ENCODE measurements at places on chromosomes 3 and 15.

GRCh38 chr3:3906171-3906570, 106.9 kb downstream of the LRRN1 start:
- no peak for DNase-seq

DNA sequence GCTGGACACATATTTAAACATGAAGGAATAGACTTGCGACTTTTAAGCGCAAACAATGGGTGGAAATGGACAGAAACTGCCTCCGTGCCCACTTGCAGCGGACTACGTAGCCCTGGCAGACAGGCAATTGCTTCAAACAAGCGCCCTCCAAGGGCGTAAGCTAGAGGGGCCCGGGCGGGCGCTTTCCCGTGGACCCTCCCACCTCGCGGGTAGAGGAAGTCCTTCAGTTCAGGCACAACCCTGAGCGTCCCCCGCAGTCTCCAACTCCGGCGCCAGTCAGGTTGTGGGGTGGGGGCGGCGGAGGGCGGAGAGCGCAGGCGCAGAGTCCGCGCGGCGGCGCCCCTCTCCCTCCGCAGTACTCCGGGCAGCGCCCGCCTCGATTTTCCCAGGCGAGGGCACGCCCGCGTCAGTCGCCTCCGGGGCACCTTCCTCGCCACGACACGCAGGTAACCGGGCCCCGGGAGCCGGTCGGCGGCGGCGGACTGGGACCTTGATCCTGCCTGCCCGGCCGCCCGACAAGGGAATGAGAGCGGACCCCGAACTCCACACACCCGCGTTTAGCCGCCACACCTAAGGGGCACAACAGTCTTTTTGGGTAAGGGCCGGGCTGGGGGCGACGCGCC, at the start of gene SLC35G2:
SLC35G2 (plus strand) TSS at position 358 of the 623 bp plus-strand sequence. CDS start 35,335 bp downstream, outside the sequence.
- peak; percentile 44 for DNase-seq

DNA sequence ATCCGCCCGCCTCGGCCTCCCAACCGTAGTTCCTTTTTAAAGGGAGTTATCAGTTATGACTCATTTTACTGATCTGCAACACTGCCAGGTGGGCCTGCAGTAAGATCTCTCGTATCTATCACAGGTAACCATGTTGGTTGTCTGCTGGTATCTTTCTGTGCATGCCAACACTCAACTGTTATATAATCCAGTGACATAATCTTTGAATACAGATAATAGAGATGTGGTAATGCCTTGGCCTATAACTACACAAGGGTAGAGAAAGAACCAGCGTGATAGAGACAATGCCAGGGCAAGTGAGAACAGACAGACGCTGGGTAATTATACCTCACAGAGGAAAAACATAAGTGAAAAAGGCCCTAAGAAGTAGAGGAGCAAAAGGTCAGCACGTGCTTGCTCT, 11.0 kb upstream of the ARPP19 start:
- DNase-seq, result no peak

DNA sequence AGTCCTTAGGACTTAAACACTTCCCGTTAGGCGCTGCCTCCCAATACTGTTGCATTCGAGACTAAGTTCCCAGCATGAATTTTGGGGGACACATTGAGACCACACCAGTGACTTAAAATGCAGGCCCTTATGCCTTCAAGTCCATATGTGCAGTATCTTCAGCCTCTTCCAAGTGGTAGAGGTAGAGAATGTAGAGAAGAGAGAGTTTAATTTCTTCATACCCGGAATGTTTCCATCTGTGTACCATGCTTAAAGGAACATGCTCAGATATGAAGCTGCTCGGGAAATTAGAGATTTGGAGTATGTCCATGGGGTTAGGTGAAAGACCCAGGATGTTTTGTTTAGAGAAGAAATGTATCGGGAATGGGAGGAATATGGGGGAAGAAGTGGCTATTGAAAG, 12.6 kb downstream of the DUT start:
- DNase-seq, result no peak

DNA sequence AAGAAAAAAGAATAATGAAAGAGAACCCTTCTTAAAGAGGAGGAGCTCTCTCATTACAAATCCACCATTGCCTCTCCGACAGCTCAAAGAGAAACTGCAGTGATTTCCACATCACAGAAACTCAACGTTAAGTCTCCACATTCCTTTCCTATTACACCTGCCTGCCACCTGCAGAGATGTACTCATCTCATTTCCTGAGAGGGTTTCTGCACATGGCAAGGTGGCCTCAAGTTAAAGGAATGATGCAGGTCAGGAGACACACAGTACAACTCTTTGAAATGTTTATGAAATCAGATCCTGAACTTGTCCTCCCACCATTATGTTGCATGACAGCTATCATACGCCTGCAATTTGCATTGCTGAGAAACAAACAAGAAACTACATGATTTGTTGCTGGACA, 458.4 kb upstream of the ADAMTS9 start:
- DNase-seq, result peak; percentile 92

DNA sequence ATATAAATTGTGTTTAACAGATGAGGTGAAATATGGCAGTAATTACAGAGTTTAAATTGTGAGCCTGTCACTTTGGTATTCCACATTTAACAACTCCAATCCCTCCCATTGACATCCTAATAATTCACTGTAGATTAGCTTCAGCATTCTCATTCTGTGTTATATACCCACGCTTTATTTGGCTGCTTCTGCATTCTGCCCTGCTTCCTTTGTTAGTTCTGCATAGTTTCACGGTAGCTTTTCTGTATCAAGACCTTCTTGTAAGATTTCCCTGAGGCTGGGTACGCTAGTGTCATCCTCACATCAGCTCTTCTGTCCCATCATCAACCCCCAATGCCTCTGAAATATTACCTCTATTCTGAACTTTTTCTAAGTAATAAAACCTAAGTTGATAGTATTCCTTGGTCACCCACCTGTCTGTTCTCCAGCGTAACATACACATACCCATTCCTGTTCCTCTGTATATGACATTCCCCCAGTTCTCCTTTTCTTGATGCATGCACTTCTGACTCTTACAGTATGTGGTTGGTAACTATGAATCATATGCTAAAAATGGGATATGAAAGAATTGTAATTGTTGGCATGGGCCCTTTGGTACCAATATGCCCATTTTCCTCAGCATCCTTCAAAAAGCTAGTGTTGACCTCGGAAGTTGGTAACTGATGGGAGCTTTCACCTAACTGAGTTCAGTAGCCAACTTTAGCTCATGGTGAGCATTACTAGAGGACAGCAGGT, 171.2 kb downstream of the KLHL25 start:
- no peak for DNase-seq

GRCh38 chr3:42012935-42013690, 51.2 kb upstream of the ULK4 start:
- peak; percentile 65 for DNase-seq

- peak; percentile 73 for DNase-seq
These were observed 42.9 kb downstream of the PLCH1 start for GRCh38 chr3:155701882-155702465.

DNA sequence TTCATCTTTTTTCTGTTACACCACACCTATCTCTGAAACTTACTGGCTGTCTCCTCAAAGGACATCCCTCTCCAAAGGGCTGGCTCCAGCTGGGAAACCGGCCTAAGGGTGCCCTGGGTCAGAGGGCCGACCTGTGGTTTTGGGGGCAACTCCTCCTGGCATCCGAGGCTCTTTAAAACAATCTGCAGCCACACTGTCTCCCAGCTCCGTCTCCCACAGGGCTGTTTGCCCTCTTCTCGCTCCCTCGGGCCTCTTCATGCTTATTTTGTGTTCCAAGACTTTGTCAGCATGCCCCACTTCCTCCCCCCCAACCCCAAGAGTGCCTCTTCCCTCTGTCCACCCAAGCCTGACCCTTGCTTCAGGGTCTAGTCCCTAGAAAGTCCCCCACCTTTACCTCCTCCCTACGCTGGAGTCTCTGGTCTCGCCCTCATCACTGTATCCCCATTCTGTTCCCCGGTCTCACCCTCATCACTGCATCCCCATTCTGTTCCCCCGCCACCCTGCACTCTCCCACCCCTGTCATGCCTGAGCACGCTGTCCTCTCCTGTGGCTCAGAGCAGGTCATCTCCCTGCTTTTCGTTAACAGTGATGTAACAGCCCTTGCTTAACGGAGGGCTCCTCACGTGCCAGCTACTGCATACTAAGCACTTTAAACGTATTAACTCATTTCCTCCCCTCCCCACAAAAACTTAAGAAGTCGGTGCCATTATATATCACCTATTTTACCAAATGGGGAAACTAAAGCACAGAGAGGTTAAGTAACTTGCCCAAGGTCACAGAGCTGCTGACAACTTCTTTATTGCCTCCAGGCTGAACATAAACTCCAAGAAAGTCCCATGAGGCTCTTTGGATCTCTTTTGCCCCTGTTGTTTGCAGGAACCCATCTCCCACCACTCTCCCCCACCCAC, 1.1 kb upstream of the CSK start:
- peak; percentile 43 for DNase-seq

GRCh38 chr3:190325923-190326322, 3.7 kb upstream of the CLDN1 start:
- no peak for DNase-seq

DNA sequence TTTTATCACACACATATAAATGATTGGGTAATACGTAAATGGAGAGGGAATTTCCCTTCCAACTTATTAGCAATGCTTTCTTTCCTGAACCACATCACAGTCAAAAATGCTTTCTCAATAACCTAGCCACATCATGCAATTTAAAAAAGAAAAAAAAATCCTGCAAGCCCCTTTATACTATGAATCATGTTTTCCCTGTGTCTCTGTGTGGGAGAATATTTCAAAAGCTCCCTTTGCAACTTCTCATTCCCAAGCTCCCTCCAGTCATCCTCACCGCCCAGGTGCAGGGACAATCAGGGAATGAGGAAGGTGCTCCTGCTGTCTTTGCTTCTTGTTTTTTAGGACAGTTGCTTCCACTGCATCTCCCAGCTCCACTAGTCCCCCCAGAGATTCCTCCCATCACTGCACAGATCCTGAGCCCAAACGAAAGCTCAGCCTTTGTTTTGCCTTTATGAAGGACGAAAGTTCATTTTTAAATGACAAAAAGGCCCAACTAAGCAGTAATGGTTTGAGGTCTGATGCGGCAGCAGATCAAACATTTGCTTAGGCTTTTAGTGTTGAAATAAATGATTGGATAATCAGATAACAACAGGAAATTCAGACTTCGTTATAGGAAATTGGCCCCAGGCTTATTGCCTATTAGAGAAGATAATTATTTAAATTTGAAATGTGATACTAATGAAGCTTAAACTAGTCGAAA, 47.8 kb upstream of the ADGRG7 start:
- peak; percentile 73 for DNase-seq

DNA sequence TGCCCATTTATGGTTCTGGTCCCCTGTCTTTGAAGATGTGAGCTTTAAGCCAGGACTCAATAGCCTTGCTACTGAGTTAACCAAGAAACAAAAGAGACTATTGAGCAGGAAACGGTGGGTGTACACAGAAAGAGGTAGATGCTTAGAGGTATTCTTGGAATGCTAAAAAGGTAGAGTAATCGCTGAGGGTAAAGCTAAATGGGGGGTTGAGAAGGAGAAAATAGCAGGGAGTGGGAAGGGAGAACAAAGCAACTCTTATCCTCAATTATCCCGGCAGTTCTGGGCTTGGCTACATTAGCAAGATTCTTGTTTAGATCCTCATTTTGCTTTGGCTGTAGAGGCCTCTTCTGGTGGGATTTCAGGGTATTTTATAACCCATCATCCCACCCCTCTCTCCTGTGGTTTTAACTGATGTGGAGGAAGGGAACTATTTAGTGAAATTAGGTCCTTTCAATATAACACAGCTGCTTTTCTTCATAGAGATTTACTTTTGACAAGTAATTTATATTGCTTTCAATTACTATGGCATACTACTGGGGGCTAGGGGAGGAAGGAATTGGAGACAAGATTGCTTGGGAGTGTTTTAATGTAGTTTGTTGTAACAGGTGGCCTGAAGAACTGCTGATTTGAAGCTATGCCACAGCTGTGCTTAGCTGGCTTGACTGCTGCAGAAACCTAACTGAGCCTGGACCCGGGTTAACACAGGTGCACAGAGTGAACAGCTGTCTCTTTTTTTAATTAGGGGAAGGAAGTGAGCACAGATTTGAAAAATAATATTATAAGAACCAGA, 234.3 kb upstream of the CCDC54 start:
- DNase-seq, result no peak

DNA sequence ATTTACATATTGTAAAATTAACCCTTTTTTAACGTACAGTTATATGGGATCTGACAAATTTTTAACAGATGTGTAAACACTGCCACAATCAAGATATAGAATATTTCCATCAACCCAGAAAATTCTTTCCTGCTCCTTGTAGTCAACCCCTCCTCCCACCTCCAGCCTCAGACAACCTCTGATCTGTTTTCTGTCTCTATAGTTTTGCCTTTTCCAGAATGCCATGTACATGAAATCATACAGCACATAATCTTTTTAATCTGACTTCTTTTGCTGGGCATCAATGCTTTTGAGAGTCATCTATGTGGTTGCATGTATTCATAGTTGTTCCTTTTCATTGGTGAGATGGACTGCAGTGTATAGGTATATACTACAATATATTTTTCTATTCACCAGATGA, 153.0 kb downstream of the SMAD6 start:
- DNase-seq, result no peak

GRCh38 chr15:101191242-101191641, 60.6 kb downstream of the CHSY1 start:
- no peak for DNase-seq

DNA sequence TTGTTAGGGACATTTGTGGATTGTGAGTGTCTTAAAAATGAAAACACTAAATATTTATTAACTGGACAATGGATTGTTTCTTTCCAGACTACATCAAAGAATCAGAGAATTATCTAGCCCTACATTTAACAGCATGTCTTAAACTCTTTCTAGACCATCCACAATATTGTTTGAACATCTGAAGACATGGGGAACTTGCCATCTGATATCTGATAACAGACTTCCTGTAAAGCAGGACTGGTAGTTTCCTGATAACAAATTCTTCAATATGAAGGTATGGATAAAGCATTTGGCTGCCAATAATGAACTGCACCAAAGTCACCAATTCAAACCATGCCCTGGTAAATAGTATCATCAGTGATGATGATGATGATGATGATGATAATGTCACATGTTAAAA, 26.2 kb upstream of the HACD2 start:
- DNase-seq, result no peak

- no peak for DNase-seq
These were observed 85.0 kb upstream of the STAC start for GRCh38 chr3:36295296-36295695.

DNA sequence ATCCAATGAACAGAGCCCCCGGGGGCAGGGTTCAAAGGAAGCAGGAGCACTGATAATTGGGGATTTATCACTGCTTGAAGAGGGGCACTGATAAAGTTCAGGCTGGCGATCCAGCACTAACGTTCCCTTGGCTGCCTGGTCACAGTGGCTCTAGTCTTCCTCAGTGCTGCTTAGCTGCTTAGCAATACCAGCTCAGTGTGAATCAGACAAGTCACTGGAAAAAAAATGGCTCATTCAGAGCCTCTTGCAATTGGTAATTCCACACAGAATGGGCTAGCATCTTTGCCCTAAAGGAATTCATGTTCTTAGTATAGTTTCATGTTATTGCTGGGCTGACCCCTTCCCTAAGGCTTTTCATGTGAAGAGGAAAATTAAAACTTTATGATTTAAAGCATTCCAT, 95.7 kb upstream of the SLC2A2 start:
- no peak for DNase-seq

GRCh38 chr3:187850258-187850921, 105.1 kb upstream of the BCL6 start:
- peak; percentile 16 for DNase-seq

All from choroid plexus epithelial cell (primary cell).